Panc1 (cell line): ENCODE measurements at places on chromosomes 5 and 9.

DNA sequence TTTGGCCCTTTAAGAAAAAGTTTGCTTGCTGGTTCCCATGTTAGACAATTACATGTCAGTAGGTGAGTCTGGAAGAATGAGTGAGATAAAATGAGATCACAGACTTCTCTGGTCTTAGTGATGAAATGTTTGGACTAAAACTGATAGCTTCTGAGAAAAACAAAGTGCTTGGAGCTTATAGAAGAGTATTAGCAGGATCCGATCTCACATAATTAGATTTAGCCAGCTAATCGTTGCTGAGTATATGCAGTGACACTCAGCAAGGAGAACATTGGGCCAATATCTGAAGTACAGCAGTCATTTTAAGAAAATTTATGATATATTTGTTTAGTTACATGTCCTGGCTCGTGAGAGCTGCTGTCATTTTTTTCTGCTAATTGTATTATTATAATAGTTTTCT, 135.8 kb downstream of the SNCAIP start:
- no peak for DNase-seq

DNA sequence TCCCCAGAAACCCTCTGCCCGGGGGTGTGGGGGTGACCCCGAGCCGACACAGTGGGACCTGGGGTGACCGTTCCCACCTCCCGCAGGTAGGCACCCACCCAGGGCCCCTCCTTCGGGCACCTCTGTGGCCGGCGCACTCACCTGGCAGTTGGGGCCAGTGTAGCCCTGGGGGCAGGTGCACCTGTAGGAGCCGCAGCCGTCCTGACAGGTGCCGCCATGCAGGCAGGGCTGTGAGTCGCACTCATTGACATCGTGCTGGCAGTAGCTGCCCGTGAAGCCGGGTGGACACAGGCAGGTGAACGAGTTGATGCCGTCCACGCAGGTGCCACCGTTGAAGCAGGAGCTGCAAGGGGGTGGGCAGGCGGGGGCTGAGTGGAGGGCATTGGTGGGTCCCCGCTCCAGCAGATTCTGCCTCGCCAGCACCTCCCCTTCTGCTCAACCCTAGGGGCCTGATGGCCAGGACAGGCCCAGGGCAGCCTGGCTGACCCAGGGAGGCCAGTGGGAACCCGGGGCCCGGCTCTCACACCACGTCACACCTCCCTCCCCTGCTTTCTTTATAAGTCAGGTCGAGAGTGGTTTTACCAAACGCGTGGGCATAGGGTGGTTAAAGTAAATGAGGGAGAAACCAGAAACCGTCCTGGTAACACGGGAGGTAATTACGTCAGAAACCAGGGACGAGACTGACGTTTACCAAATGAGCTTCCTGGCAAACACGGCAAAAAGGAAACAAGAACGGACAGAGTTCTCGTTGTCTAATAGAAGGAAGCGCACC, 26.1 kb upstream of the SEC16A start:
- DNase-seq = no peak

DNA sequence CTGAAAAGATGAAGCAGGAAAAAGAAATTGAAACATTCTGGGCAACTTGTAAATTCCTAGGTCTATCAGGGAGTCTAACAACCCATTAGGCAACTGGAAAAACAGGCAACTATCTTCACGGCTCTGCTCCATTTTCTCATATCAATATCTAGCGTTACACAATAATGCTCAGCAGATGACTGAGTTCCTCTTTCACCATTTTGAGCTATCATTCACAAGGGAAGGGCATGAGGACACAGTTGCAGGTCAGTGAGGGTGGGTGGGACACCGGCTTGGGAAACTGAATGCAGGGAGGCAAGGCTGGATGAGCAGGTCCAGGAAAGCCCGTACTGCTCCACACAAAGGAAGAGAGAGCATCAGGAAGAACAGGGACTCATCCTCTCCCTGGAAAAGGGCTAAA, 67.0 kb downstream of the FRMD3 start:
- no peak for DNase-seq

GRCh38 chr5:168227973-168228615, 63.4 kb upstream of the WWC1 start:
- DNase-seq = no peak

GRCh38 chr9:2267181-2267745, 252.1 kb downstream of the SMARCA2 start:
- DNase-seq = no peak
